GM12878 (cell line): ENCODE measurements at places on chromosomes 12 and 14.

GRCh38 chr14:103093856-103094405, 594 bp upstream of the EXOC3L4 start:
- H3K27me3 ChIP-seq = no peaks in the 10 kb centered on the region
- no peak overlapping the region for H3K4me3 ChIP-seq
- H3K27ac ChIP-seq = no peak overlapping the region
- H3K4me1 ChIP-seq = peaks cover 13% of the 10 kb centered on the region
- no peak for DNase-seq

DNA sequence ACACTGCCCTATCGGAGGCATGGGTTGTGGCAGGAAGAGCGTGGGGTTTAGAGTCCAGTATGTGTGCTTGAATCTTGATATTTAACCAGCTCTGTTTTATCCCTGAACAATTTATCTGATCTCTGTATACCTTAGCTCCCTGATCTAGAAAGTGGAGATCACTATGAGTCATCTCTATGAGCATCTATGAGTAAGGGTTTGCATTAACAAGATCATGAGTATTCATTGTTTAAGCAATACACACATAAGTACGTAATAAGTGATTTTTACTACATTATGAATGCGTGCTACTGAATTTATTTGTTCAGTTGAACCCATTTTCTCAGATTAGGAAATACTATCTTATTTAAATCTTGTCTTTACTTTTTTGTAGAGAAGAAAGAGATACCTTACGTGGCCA, 49.4 kb downstream of the GPATCH2L start:
- H3K4me1 ChIP-seq = peaks cover 56% of the 10 kb centered on the region
- peaks cover 43% of the 10 kb centered on the region for H3K36me3 ChIP-seq
- no peak overlapping the region for H3K4me3 ChIP-seq
- 0 out of 2 replicates have a peak overlapping the region, but pooled peaks have one; percentile 94 for H3K27ac ChIP-seq
- DNase-seq = no peak
- H3K27me3 ChIP-seq = no peaks in the 10 kb centered on the region

GRCh38 chr12:47824198-47824597, 4.5 kb upstream of the HDAC7 start:
- H3K4me3 ChIP-seq = no peak overlapping the region
- H3K27ac ChIP-seq = no peak overlapping the region
- no peak for DNase-seq
- H3K27me3 ChIP-seq = peaks cover 4% of the 10 kb centered on the region
- peaks cover 29% of the 10 kb centered on the region for H3K4me1 ChIP-seq
- no peaks in the 10 kb centered on the region for H3K36me3 ChIP-seq

- no peak for DNase-seq
- no peak overlapping the region for H3K4me3 ChIP-seq
- no peaks in the 10 kb centered on the region for H3K27me3 ChIP-seq
- no peaks in the 10 kb centered on the region for H3K36me3 ChIP-seq
- no peaks in the 10 kb centered on the region for H3K4me1 ChIP-seq
These were observed 63.3 kb upstream of the TBX3 start for GRCh38 chr12:114747012-114747858.

GRCh38 chr12:54560374-54560858, 11.0 kb downstream of the PDE1B start:
- H3K27ac ChIP-seq = no peak overlapping the region; the same call in 1 of the 2 replicates
- H3K4me3 ChIP-seq = peak overlapping the region; percentile 63
- DNase-seq = peak; percentile 65
- H3K4me1 ChIP-seq = peaks cover 19% of the 10 kb centered on the region
- H3K36me3 ChIP-seq = no peaks in the 10 kb centered on the region

DNA sequence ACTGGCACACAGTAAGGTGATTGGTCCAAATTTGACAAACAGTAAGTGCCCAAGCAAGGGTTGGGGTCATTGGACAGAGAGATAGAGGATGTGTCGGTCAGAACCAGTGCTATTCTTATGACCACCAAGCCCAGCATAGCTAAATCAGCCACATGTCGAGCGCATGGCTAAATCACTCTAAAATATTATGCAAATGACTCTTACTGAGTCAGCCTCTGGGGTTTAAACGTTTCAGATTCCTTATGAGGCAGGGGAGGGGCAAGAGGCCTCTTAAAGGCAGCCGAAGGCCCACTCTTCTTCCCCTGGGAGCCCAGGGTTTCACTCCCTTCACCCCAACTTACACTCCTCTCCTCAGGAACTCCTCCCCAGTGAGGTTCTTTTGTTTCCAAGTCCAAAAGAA, 603 bp upstream of the ENDOU start:
- DNase-seq = no peak
- peaks cover 18% of the 10 kb centered on the region for H3K4me1 ChIP-seq
- H3K4me3 ChIP-seq = no peak overlapping the region
- H3K27me3 ChIP-seq = no peaks in the 10 kb centered on the region
- H3K27ac ChIP-seq = no peak overlapping the region
- H3K36me3 ChIP-seq = no peaks in the 10 kb centered on the region

DNA sequence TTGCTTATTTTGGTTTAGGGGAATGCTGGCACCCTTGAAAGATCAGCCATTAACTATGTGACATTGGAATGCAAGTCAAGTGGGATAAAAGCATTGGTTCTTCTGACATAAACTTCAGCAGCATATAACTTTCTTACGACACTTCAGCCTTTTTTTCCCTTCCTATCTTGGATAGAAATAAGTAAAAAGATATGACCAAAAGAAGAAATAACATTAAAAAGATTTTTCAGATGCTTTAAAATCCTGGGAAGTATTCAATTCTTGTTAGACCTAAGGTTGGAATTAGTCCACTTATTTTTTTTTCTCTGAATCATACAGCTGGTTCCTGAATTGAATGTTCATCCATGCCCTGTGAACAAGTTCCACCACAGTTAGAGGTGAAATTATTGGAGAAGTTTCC, 85.6 kb upstream of the TSPAN8 start:
- DNase-seq = no peak
- H3K27me3 ChIP-seq = no peaks in the 10 kb centered on the region
- H3K27ac ChIP-seq = no peak overlapping the region
- no peaks in the 10 kb centered on the region for H3K36me3 ChIP-seq
- H3K4me1 ChIP-seq = no peaks in the 10 kb centered on the region

GRCh38 chr12:47139000-47139681, 59.4 kb upstream of the AMIGO2 start:
- H3K36me3 ChIP-seq = no peaks in the 10 kb centered on the region
- H3K27ac ChIP-seq = no peak overlapping the region
- H3K4me3 ChIP-seq = no peak overlapping the region
- DNase-seq = no peak
- H3K4me1 ChIP-seq = no peaks in the 10 kb centered on the region

DNA sequence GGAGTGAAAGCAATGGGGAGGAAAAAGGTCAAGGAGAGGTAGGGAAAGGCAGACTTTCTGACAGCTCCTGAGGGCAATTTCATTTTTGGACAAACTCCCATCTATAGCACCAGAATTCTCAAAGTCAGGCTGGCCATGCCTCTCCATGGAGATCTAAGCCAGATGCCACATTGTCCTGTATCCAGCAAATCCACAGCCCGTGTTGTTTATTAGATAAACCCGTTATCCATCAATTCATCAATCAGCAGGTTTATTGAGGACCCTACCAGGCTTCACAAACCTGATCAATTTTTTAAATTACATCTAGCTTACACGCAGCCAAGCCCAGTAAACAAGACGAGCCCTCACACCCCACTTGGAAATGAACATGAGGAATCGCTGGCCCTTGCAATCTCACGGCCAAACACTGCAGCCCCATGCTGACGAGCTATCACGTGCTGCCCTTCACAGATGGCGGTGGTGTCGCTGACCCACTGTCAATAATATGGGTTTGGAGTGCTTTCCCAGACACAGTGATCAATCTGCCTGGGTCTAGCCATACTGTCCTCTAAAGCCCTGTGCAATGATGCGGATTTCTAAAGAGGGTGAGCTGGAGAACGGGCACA, 332.9 kb downstream of the DPF3 start:
- no peak overlapping the region for H3K4me3 ChIP-seq
- no peaks in the 10 kb centered on the region for H3K27me3 ChIP-seq
- no peaks in the 10 kb centered on the region for H3K4me1 ChIP-seq
- no peaks in the 10 kb centered on the region for H3K36me3 ChIP-seq
- no peak overlapping the region for H3K27ac ChIP-seq
- no peak for DNase-seq

- H3K4me3 ChIP-seq = peak overlapping the region; percentile 48; the same call in 1 of the 2 replicates
- H3K27me3 ChIP-seq = no peaks in the 10 kb centered on the region
- H3K4me1 ChIP-seq = peaks cover 53% of the 10 kb centered on the region
- peak; percentile 77 for DNase-seq
- H3K27ac ChIP-seq = peak overlapping the region; percentile 67
- no peaks in the 10 kb centered on the region for H3K36me3 ChIP-seq
These were observed 21.8 kb downstream of the VDR start for GRCh38 chr12:47882781-47883546.

- no peaks in the 10 kb centered on the region for H3K4me1 ChIP-seq
- no peaks in the 10 kb centered on the region; the same call in 1 of the 2 replicates for H3K36me3 ChIP-seq
- no peak overlapping the region for H3K27ac ChIP-seq
- H3K4me3 ChIP-seq = no peak overlapping the region
These were observed 13.6 kb upstream of the TEX22 start for GRCh38 chr14:105384605-105385321.

DNA sequence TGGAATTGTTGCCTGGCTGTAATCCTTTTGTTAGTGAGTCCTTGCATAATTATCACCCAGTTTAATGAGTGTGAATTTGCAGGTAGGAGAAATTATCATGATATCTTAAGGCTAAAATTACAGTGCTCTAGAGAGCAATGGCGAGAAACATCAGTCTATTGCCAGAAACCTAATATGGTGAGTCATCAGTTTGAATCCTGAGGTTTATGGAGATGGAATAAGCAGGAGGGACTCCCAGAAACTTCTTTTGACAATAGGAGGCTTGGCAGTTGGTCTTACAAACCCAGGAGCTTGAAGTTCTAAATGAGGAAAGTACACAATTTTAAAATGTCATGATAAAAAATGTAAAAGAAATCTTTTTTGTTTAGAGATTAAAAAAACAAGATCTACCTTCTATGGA, 31.5 kb upstream of the CRADD start:
- no peaks in the 10 kb centered on the region for H3K4me1 ChIP-seq
- DNase-seq = no peak
- H3K27ac ChIP-seq = no peak overlapping the region
- no peaks in the 10 kb centered on the region for H3K27me3 ChIP-seq

- H3K27ac ChIP-seq = no peak overlapping the region
- no peaks in the 10 kb centered on the region for H3K27me3 ChIP-seq
These were observed 577.8 kb downstream of the AACS start for GRCh38 chr12:125643055-125643454.

GRCh38 chr12:48122065-48122834, 3.1 kb downstream of the PFKM start:
- no peaks in the 10 kb centered on the region for H3K27me3 ChIP-seq
- peaks cover 6% of the 10 kb centered on the region for H3K4me1 ChIP-seq
- H3K4me3 ChIP-seq = no peak overlapping the region
- H3K36me3 ChIP-seq = peaks cover 21% of the 10 kb centered on the region
- no peak overlapping the region for H3K27ac ChIP-seq
- DNase-seq = no peak

DNA sequence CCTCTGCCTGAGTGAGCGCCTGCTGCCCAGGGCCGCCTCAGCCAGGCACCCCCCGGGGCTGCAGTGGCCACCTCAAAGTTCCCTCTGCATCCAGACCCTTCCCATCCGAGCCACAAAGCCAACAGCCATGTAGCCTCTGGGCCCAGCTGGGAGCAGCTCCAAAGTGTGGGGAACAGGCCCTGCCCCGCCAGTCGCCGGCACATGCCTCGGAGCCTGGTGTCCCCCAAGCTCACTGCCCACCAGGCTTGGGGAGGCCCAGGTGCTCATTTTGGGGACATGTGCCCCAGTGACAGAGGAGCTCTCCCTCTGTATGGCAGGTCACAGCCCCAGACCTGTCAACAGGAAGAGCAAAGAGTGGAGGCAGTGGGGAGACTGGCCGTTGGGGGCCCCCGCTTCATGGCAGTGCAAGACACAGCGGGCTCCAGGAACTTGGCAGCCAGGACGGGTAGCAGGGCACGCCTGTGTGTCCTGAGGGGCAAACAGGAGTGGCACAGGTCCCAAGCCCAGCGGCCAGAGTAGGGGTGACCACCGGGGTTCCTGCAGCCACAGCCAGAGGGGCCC, 29.9 kb downstream of the JAG2 start:
- no peak for DNase-seq
- no peaks in the 10 kb centered on the region for H3K36me3 ChIP-seq
- H3K27me3 ChIP-seq = no peaks in the 10 kb centered on the region
- no peak overlapping the region for H3K4me3 ChIP-seq

GRCh38 chr12:11954181-11954580, 116.6 kb upstream of the BCL2L14 start:
- H3K27me3 ChIP-seq = no peaks in the 10 kb centered on the region
- no peaks in the 10 kb centered on the region for H3K36me3 ChIP-seq
- H3K4me1 ChIP-seq = peaks cover 14% of the 10 kb centered on the region

DNA sequence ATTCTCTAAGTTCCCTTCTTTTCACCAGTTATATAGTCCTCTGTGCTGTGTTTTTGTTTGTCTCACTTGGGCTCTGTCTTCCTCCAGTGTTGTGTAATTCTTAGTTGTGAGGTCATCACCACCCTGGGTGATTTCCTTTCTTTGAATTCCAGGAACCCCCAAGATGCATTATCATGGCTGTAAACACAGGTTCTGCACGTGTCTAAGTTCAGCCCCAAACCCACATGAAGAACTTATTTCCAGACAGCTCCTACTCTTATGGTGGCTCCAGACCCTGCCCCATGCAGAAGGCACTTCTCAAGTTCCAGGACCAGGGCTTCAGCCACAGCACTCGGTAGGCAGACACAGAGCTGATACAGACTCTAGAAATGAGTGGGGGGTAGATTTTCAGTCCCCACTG, 560.5 kb downstream of the BCL11B start:
- H3K4me1 ChIP-seq = no peaks in the 10 kb centered on the region
- DNase-seq = no peak
- no peaks in the 10 kb centered on the region for H3K27me3 ChIP-seq
- no peaks in the 10 kb centered on the region for H3K36me3 ChIP-seq
- H3K27ac ChIP-seq = no peak overlapping the region
- H3K4me3 ChIP-seq = no peak overlapping the region

DNA sequence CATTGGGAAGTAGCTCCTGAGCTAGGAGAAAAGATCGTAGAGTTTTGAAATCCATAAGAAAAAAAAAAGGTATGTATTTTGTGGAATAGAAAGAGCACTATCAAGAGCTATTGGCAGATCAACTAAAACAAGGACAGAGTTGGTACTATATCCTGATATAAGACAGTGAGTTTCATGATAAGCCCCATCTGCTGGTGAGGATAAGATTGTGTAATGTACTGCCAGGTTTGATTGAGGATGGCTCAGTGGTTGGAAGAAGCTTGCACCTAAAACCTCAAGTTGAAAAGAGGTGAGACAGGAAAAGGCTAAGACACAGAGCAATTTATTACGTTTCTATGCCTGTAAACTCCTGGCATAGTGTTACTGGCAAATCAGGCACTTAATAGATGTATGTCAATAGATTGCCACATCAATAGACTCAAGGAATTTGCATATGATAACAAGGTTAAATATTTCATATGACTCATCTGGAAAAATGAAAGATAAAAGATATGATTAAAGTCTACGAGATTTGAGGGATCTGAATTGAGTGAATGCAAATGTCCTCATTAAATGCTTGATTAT, 525.6 kb downstream of the FLRT2 start:
- H3K36me3 ChIP-seq = no peaks in the 10 kb centered on the region
- H3K4me1 ChIP-seq = no peaks in the 10 kb centered on the region
- H3K4me3 ChIP-seq = no peak overlapping the region
- H3K27ac ChIP-seq = no peak overlapping the region
- no peaks in the 10 kb centered on the region for H3K27me3 ChIP-seq

- H3K4me1 ChIP-seq = no peaks in the 10 kb centered on the region
- no peak for DNase-seq
- no peaks in the 10 kb centered on the region for H3K36me3 ChIP-seq
- no peak overlapping the region for H3K27ac ChIP-seq
These were observed 18.7 kb upstream of the TAS2R14 start for GRCh38 chr12:10957741-10958140.

GRCh38 chr12:1917172-1918070, 1.0 kb downstream of the CACNA2D4 start:
- no peaks in the 10 kb centered on the region; the same call in 1 of the 2 replicates for H3K27me3 ChIP-seq
- no peaks in the 10 kb centered on the region for H3K36me3 ChIP-seq
- no peak for DNase-seq
- H3K4me1 ChIP-seq = no peaks in the 10 kb centered on the region
- no peak overlapping the region for H3K4me3 ChIP-seq
